Fibroblast of skin of right biceps (primary cell): ENCODE measurements at places on chromosomes 3 and 15.

GRCh38 chr3:177881351-177881750, 654.9 kb upstream of the KCNMB2 start:
- peak; percentile 52 for DNase-seq

DNA sequence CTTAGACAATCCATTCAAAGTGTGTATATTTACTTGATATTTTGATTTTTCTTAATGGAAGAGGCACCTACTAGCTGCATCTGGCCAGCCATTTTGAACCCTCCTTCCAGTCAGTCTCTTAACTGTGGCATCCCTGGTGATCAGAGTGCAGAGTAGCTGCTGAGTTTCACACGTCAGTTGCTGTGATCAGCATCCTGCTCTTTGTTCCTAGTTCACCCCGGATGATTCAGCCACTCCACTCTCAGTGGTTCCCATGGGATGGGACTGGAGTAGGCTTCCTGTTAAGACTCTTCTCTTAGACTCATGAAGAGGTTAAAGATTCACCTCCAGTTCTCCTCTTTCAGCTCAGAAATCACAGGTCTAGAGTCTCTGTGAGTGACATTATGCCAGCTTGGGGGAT, 75.8 kb downstream of the STXBP5L start:
- no peak for DNase-seq

DNA sequence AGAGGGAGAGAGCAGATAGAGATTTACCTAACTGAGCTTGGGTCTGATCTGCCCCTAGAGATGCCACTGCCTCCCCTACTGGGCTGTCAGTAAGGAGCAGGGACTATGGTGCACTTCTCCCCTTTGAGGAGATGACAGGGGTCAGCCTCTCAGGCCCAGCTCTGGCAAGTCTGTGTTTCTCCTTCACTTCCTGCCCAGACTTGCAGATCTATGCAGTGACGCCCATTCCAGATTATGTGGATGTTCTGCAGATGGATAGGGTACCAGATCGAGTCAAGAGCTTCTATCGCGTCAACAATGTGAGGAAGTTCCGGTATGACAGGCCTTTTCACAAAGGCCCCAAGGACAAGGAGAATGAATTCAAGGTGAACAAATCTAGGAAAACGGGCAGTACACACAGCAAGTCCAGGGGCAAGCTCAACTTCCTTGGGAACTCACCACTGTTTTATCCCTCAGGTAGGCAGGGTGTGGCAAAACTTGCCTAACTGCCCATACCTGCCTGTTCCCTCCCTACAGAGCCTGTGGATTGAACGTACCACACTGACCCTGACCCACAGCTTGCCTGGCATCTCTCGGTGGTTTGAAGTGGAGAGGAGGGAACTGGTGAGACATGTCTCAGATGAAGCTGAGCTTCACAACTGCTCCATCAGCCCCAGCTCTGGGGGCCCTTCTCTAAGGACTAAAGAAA, 29.1 kb upstream of the MANF start:
- no peak for DNase-seq

GRCh38 chr3:10532939-10533736, 27.8 kb upstream of the ATP2B2 start:
- no peak for DNase-seq

- no peak for DNase-seq
These were observed 132.5 kb upstream of the THBS1 start for GRCh38 chr15:39448409-39448808.

DNA sequence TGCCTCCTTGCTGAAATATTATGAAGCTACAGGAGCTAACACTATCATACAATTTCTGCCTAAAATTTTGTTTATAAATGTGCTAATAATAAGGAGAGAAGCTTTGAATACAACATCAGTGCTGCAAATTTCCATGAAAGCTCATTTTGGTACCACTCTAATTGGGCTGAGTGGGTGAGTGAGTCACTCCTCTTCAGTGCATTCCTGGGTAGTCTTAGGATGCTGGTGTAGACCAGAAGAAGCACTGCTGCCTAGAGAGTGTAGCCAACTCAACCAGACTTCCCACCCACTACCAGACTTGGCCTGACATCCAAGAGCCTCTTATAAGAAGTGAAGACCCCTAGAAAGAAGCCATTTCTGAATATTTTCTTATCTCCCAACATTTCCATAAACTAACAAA, 32.5 kb upstream of the CCDC54 start:
- DNase-seq: no peak

GRCh38 chr3:87615506-87615905, 339.1 kb upstream of the POU1F1 start:
- no peak for DNase-seq

GRCh38 chr3:98734735-98735134, 28.4 kb upstream of the ST3GAL6 start:
- DNase-seq: peak; percentile 57

- peak; percentile 1 for DNase-seq
These were observed 17.9 kb upstream of the SATB1 start for GRCh38 chr3:18442756-18443664.

GRCh38 chr15:79952329-79952728, 18.7 kb downstream of the BCL2A1 start:
- DNase-seq: no peak

GRCh38 chr15:39579487-39580116, 1.3 kb upstream of the THBS1 start:
- DNase-seq: peak; percentile 97

- no peak for DNase-seq
These were observed 23.0 kb upstream of the RBSN start for GRCh38 chr3:15121936-15122335.

GRCh38 chr3:185290266-185290665, 36.4 kb upstream of the EHHADH start:
- DNase-seq: no peak

DNA sequence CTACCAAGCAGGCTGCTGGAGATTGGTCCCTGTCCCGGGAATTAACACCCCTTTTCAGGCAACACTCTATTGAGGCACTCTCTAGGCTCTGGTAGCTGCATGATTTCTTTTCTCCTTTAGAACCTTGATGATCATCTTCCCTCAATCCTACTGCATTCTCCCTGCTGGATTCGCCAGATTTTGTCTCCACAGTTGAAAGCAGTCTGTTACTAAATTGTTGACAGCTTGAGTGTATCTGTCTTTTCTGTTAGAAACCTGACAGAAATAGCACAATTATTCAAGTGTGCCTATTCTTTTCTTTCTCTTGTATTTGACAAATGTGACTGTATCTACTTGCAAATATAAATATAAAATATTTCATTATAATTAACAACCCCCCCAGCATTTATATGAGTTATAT, 830.8 kb upstream of the CADM2 start:
- DNase-seq: no peak

DNA sequence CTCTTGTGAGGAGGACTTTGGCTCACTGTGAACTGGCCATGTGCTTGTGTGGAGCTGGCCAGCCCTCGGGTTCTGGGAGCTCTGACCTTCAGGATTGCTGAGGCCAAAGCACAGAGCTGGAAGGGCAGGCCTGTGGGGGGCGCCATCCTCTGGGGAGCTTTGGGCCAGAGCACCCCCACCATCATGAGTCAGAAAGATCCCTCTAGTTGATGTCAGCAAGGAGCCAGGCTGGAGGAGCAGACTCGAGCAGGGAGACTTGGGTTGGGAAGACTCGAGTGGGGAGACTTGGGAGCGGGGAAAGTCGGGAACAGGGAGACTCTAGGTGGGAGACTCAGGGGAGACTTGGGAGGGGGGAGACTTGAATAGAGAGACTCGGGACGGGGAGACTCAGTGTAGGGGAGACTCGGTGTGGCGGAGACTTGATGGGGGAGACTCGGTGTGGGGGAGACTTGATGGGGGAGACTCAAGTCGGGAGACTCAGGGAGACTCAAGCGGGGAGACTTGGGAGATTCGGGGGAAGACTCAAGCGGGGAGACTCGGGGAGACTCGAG, 37.7 kb upstream of the PLXNA1 start:
- DNase-seq: no peak

- DNase-seq: peak; percentile 27
These were observed 31.5 kb upstream of the XXYLT1 start for GRCh38 chr3:195302431-195302830.

DNA sequence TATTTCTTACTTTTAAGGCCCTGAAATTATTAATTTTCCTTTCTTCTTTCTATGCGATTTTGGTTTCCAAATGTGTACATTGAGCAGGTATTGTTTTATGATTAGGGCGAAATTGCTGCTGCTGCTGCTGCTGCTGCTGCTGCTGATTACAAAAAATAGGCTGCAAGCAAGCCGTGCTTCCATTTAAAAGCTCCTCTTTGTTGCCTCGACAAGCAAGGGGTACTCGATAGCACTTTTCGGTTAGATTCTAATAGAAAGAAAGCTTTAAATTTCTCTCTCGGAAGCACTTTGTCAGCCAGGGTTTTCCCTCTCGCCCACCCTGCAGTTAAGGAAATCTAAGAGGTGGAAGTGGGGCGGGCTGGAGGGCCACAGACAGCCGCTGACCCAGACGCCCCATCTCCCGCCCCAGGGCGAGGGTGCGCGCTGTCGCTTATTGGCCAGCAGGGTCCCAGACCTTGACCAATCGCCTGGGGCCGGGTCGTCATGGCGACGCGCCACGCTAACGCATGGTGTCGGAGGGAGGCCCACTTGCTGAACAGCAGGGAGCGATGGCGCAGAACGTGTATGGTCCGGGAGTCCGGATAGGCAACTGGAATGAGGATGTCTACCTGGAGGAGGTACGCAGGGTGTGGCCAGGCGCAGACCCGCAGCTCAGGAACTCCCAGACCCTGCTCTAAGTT, at the start of gene CFAP161:
Gene CFAP161, plus strand, starts transcription at position 489 of the 680 bp plus-strand sequence. Its CDS starts 60 bp downstream, at position 549.
- DNase-seq: peak; percentile 83

GRCh38 chr3:35484929-35485530, 154.3 kb upstream of the ARPP21 start:
- DNase-seq: no peak

DNA sequence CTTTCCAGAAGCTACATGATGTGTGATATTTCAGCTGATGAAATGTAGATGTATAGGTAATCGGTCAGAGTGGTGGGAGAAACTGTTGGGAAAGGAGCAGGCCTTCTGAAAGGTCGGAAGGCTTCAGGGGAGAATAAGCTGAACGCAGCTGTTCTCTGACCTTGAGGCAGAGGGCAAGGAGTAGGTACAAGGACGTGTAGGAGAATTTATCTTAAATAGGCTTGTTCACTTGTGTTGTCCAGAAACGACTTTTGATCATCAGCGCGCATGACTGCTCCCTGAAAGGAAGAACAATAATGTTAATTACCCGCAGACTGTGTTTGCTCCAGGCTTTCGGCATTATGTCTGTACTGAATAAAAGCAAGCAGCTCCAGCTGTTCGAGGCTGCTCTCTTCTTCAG, 39.6 kb downstream of the GPR160 start:
- DNase-seq: no peak

GRCh38 chr3:154818676-154819255, 261.4 kb upstream of the MME start:
- peak; percentile 21 for DNase-seq

- DNase-seq: no peak
These were observed 113.8 kb upstream of the LINGO1 start for GRCh38 chr15:77746254-77747174.

GRCh38 chr3:109188741-109189140, 52.2 kb downstream of the C3orf85 start:
- no peak for DNase-seq

DNA sequence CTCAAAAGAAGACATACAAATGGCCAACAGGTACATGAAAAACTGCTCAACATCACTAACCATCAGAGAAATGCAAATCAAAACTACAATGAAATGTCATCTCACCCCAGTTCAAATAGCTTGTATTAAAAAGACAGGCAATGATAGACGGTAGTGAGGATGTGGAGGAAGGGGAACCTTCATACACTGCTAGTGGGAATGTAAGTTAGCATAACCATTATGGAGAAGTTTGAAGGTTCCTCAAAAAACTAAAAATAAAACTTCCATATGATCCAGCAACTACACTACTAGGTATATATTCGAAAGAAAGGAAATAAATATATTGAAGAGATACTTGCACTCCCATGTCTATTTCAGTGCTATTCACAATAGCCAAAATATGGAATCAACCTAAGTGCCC, 62.8 kb upstream of the PPARG start:
- no peak for DNase-seq

DNA sequence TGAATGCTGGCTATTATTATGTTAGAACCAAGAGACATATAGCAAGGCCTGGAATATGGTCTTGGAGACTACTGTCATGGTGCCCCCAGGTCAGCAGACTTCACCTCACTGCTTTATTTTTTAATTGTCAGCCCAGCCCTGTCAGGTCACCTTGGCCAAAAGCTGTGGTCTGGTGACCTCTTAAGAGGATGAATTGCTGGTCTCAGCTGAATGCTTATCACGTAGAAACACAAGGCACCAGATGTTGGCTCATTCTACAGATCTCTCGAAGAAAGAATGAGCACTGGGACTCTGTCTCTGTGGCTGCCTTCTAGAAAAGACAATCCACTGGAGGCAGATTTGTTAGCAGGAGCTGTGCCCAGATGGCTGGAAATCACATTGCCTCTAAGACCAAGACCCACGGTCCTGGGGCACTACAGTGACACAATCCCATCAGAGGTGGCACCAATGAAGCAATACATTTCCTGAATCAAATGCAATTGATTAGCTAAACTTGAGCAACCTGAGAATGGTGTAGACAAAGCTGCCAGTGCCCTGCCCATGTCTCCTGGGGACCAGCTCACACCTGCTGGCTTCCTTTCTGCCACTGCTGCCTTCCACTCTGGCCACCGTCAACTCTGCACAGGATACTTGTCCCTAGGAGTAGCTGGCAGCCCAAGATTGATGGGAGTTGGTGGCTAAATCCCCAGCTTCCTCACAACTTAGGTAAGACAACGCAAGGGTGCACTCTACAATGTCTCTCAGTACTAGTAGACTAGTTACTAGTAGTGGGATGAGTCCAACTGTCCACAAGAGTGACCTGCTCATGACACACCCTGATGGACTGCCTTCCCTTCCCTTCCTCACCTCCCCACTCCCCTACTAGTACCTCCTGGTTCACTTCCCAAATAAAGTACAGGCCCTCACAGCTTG, 384.9 kb upstream of the PROK2 start:
- no peak for DNase-seq

DNA sequence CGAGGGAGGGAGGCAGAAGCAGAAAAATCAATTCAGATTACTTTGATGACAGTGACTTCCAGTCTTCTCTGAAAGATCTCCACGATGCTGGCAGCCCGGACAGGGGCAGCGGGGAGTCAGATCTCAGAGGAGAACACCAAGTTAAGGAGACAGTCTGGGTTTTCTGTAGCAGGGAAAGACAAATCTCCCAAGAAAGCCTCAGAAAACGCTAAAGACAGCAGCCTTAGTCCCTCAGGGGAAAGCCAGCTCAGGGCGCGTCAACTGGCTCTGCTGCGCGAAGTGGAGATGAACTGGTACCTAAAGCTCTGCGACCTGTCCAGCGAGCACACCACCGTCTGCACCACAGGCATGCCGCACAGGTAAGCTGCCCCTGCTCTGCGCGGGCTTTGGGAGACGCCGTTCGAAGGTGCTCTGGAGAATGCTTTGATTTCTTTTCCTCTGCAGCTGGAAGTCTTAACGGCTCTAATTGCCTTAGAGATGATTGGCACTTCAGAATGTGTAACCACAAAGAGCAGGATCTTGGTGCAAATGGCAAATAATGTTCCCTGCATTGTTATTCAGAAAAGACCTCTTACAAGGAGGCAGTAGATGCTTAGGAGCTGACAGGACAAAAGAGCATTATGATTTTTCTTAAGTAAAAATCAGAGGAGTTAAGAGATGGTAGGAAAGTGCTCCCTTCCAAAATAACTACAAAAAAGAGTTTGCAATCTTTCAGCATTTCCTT, at the start of gene KCNAB1:
Gene KCNAB1, plus strand, starts transcription at position 51 of the 724 bp plus-strand sequence.
- no peak for DNase-seq
